Mesangial cell (primary cell): ENCODE measurements at places on chromosomes 4 and X. TPM values are rescaled to one million over a fixed set of nuclear protein-coding genes. Genes with fewer than 3 reads are reported as not detected.

The DDX53 gene
- not detected in 2 replicates for total RNA-seq

The IL9R gene
- total RNA-seq = not detected in 2 replicates

The VEGFD gene
- total RNA-seq = not detected in 2 replicates

The CRMP1 gene
- 1.1 and 6.6 TPM in 2 replicates for total RNA-seq

The GAGE13 gene
- total RNA-seq = not detected in 2 replicates

The DMP1 gene
- total RNA-seq = not detected in 2 replicates

The ADGRA3 gene
- 25.4 and 28.1 TPM in 2 replicates for total RNA-seq

The ARR3 gene
- total RNA-seq = not detected in 2 replicates

The SEPSECS gene
- total RNA-seq = 2.4 and 4.1 TPM in 2 replicates

The ZNF41 gene
- 3.3 and 5.1 TPM in 2 replicates for total RNA-seq

The CT45A6 gene
- not detected in 2 replicates for total RNA-seq

The ADGRG2 gene
- 0.33 and 16.5 TPM in 2 replicates for total RNA-seq

The UGT2A3 gene
- 0.38 TPM in 1 of 2 replicates, not detected in the other for total RNA-seq

The MSANTD1 gene
- total RNA-seq = 0.16 and 0.25 TPM in 2 replicates

The TCEAL6 gene
- not detected in 2 replicates for total RNA-seq

The TMEM184C gene
- 21.0 and 29.5 TPM in 2 replicates for total RNA-seq

The SCML2 gene
- 0.38 and 1.1 TPM in 2 replicates for total RNA-seq

The TLR8 gene
- total RNA-seq = not detected in 2 replicates

The ERAS gene
- not detected in 2 replicates for total RNA-seq

The PF4V1 gene
- 0.25 TPM in 1 of 2 replicates, not detected in the other for total RNA-seq

The SOWAHD gene
- 0.38 TPM in 1 of 2 replicates, not detected in the other for total RNA-seq

The UGT2B15 gene
- total RNA-seq = not detected in 2 replicates

The PCDH19 gene
- 0.13 and 0.16 TPM in 2 replicates for total RNA-seq
